ENCODE measurements at places on chromosomes 11 and 22.

DNA sequence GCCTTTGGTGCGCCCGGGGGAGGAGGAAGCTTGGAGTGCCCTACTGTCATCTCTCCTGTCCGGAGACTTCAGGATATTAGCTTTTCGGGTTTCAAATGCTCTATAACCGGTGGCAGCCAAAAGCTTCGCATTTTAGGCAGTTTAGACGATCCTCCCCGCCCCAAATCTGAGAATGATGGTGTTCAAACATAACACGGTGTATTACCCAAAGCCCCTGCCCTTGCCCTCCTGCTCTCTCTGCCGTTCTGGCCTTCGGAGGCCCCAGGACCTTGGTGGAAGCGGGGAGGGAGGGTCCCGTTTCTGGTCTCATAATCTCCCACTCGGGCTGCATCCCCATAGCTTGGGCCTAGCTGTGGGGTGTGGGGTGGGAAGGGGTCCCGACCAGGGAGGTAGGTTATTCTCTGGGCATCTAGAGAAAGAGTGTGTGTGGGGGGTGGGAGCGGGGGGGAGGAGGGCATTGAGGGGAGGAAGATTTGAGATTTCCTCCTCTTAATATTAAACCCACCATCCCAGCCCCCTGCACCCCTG is 2.3 kb downstream of the PKNOX2 start:
- no peak for DNase-seq

GRCh38 chr22:31229402-31230079 is 17.4 kb downstream of the LIMK2 start:
- peak; percentile 77 for DNase-seq

DNA sequence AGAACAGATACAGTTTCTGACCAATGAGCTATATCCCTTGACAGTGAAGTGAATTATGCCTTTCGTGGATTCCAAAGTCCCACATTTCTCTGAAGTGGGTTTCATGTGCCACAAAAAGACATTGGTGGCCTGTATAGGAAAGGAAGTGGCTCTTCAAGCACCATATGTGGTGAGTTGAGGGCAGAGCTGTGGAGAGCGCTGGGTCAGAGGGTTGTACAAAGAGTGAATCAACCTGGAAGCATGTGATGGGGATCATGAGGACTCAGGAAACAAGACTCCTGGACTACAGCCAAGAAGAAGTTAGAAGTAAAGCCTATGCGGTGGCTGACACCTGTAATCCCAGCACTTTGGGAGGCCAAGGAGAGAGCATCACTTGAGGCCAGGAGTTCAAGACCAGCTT is 579 bp upstream of the SLC5A4 start:
- DNase-seq = no peak

DNA sequence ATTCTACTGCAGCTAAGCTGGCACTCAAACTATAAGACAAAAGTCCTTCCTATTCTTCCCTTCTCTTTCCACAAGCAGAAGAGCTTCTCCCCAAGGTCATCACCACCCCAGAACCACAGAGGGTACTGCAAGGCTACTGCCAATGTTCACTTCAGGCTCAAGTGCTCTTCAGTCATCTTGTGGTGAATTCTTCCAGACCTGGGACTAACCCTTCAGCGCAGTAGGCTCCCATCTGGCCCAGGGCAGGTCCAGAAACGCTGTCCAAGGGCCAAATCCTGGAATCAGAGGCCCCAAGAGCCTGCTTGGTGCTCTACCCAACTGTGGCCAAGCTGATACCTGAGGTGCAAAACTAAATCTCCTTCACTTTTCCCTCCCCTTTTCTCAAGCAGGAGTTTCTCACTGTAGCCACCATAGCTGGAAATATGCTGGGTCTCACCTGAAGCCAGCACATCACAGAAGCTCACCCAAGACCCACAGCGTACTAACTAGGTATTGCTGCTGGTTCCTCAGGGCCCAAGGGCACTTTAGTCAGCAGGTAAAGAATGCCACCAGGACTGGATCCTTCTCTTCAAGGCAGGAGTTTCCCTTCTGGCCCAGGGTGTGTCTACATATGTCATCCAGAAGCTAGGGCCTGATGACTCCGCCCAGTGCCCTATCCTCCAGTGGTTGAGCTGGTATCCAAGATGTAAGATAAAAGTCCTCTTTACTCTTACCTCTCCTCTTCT is 27.8 kb downstream of the FCHSD2 start:
- DNase-seq = no peak

GRCh38 chr11:119363851-119364590 is 17.5 kb downstream of the USP2 start:
- peak; percentile 65 for DNase-seq

- peak; percentile 62 for DNase-seq
Observed at GRCh38 chr11:35237860-35238715, 99.1 kb downstream of the CD44 start.

- DNase-seq = peak; percentile 37
Observed at GRCh38 chr22:26502688-26503561, 9.3 kb downstream of the TFIP11 start.

DNA sequence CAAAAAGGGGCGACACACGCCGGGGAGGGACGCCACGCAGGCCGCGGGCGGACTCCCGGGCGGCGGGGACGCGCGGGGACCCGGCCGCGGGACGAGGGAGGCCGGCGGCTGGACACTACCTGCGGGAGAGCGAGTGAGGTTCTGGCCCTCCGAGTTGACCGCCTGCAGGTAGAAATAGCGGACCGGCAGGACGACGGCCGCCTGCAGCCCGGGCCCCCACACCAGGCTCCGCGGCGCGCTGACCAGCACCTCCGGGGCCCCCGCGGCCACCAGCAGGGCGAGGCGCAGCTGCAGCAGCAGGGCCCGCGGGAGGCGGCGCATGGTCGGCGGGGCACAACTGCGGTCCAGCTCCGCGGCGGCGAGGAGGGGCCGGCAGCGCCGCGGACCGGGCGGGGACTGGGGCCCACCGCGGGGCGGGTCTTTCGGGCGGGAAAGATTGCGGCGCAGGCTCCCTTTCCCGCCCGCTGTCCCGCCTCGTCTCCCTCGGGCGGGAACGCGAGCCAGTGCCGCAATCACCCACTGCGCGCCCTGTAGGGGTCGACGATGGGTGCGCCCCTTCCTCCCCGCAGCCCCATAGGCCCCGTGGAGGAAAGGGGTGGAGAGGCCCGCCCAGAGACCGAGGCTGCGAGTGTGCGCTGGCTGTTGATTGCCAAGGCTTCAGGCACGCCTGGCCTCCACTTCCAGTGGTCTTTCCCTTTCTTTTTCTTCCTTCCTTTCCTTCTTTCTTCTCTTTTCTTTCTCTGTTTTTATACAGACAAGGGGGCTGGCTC is at the start of gene POGLUT3:
POGLUT3 (minus strand) TSS at position 339 of the 770 bp plus-strand sequence; CDS start at position 321, 18 bp downstream.
- DNase-seq = peak; percentile 47

DNA sequence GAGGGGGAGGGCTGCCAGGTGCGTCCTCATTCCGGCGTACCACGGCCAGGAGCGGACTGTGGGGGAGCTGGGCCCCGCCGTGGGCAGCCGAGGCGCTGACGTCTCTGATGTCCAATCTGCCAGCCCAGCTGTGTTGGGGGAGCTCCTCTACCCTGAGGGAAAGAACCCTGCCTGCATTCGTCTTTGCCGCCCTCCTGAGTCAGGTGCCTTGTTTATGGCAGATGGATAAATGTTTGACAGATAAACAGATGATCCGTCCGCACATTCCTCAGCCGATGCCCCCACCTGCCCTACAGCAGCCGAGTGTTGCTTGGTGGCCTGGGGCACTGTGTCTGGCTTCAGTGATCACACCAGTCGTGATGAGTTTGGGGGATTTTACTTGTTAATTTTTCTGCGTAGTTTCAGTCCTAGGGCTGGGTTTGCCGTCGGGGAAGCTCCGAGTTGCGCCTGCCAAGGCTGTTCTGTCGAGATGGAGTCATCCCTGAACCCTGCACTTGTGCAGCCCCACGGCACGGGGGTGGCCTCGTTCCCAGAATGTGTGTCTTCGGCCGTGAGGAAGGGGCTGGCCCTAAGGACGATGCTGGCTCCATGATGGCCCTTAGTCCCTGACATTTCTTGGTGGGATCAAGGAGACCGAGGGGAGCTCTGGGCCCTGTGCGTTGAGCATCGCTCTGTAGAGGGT is 1083.9 kb downstream of the BRD1 start:
- no peak for DNase-seq

DNA sequence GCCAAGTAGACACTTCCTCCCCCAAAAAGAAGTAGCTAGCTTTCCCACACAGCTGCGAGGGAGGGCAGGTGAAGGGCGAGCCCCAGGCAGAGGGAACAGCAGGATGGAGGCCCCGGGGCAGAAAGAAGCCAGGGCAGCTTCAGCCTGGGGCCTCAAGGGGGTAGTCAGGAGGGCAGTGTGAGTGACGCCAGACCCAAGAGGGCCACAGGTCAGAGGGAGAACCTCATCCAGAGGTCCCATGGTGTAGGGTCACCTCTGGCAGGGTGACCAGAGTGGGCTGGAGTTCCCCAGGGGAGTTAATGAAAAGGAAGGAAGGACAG is 9.2 kb downstream of the PRR5 start:
- DNase-seq = no peak

DNA sequence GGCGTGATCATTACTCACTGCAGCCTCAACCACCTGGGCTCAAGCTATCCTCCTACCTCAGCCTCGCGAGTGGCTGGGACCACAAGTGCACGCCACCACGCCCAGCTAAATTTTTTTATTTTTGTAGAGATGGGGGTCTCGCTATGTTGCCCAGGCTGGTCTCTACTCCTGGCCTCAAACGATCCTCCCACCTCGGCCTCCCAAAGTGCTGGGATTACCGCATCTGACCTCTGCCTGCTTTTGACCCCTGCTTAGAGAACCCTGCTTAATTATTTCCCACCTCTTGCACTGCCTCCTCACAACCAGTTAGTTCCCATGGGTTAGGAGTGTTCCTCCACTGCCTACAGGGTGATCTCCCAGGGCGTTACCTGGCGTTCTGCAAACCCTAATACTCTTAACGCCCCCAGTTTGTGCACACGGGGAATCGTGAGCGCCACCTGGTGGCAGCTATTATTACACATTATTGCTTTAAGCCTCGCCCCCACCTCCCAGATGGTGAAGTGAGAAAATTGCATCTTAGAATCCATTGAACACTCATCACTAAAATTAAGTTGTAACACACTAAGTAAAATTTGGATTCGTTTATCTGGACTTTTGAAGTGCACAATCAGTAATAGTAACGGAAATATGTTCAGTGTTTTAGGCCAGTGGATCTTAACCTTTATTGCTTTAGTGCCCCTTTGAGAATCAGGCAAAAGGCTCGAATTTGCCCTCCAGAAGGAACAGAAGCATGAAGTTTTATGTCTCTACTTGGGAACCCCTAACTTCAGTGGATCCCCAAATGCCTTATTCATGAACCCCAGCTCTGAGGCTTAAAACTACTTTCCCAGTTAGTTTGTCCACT is 61.4 kb upstream of the ASPHD2 start:
- peak; percentile 69 for DNase-seq

GRCh38 chr22:16989915-16990314 is 18.1 kb downstream of the GAB4 start:
- no peak for DNase-seq

GRCh38 chr22:19703869-19704268 is 10.4 kb upstream of the SEPTIN5 start:
- DNase-seq = no peak

- DNase-seq = no peak
Observed at GRCh38 chr11:58786693-58787092, 55.0 kb upstream of the GLYAT start.

DNA sequence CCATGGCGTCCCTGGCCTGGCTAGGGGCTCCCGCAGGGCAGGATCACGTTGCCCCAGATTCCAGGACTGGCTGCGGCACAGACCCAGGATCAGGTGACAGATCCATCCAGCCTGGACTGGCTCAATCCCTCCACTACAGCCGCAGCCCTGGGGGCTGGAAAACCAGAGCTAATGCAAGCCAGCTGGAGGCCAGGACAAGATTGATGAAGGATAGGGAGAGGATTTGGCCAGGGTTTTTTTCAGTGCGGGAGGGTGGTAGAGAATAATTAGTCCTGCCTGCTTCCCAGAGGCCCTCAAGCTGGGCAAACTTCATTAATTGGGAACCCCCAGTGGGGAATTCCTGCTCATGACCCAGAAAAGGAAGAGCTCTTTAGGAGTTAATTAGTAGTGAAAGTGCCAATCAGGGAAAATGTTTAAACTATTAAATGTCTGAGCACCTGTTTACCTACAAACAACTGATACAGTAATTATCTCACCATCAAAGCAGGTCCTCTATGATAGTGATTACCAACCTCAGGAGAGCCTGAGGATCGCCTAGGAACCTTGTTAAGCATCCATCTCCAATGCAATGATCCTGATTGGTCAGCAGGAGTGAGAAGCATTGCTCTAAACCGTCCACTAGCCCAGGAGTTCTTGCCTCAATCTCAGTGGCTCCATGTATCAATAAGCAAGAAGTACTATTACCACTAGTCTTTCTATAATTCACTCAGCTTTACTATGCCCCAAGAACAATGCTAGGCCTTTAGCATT is 33.0 kb upstream of the MYOD1 start:
- DNase-seq = no peak

DNA sequence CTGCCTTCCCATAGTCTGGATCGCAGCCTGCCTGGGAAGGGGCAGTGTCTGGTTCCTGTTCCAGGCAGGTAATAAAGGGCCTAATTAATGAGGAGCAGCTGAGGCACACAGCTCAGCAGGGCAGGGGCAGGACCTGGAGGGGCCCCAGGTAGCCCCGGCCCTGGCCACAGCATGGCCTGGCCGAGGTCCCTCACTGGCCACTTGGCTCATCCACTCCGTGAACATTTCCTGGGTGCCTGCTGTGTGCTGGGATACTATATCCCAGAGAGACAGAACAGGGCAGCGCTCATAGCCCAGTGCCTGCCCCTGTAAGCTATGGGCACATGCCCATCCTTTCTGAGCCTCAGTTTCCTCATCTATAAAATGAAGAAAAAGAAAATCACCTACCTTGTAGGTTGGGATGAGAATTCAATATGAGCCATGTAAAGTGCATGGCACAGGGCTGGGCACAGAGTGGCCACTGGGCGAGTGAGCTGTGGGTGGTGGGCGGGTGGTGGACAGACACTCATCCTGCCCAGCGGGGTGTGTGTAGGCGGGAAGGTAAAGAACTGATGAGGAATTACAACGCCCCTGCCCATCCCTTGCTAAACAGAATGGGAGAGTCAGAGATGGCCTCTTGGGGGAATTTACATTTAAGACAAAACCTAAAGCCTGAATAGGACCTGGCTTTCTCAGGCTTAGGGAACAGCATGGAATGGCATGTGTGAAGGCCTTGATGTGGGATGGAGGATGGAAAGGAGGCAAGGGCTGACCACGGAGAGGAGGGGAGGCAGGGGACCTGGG is 9.2 kb downstream of the MYRF start:
- no peak for DNase-seq

- DNase-seq = no peak
Observed at GRCh38 chr11:68345776-68346461, 33.5 kb downstream of the LRP5 start.

DNA sequence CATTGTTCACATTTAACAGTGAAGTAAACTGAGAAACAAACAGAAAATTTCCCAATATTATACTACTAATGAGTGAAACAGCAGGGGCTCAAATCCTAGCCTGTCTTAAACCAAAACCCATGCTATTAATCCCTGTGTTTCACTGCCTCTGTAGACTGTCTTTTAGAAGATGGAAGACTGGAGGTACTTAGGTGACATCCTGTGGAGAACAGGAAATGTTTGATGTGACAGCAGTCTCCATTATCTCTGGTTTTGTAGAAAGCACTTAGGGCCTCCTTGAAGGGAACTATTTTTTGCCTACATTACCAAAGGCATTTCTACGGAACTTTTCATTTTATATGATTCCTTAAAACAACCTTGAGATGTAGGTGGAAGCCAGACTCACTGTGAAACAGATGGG is 288.1 kb upstream of the SORL1-AS1 start:
- no peak for DNase-seq

All from inflammatory macrophage treated with lipopolysaccharide for 4 hours (primary cell).